Fibroblast of upper back skin (primary cell): ENCODE measurements at places on chromosomes 16 and 17.

DNA sequence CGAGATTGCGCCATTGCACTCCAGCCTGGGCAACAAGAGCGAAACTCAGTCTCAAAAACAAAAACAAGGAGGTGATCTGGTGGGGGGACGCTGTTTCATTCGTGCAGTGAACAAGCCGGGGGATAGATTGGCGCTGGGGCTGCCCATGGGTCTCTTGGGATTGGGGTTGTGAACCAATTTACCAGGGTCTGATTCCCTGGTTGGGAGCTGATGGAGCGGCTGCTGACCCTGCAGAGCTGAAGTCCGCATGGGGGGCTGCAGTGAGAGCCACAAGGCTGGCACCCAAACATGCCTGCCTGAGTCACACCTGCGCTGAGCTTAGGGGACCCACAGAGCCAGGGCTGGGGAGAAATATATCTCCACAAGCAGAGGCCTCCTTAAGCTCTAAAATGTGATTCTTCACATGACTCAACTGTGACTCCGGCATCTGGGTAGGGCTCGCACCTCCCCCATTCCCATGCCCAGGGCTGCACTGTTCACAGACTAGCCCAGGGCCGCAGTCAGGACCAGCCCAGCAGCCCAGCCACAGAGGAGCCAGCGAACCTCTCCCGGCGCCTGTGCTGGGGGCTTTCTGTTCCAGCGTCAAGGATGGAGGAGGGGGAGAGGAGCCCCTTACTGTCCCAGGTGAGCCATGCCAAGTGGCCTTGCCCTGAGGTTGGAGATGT is 5.0 kb downstream of the TSPAN10 start:
- DNase-seq = peak; percentile 72

GRCh38 chr17:70172449-70172848 is 3.1 kb downstream of the KCNJ2 start:
- peak; percentile 29 for DNase-seq

DNA sequence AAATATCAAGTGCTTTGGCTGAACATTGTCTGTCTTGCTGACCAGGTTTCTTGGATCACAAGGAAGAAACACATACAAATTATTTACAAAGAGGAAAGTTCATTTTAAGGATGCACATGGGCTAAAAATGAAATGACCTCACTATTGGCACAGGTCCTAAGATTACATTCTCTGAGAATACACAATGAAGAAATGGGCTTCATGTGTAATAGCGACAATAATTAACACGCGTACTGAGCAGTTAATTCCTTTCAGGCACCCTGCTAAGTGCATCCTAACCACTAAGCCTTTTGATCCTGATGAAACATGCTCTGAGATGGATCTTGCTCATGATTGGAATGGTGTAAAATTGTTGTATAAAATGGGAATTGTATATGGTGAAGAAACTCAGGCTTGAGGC is 429.0 kb downstream of the HS3ST4 start:
- DNase-seq = no peak

DNA sequence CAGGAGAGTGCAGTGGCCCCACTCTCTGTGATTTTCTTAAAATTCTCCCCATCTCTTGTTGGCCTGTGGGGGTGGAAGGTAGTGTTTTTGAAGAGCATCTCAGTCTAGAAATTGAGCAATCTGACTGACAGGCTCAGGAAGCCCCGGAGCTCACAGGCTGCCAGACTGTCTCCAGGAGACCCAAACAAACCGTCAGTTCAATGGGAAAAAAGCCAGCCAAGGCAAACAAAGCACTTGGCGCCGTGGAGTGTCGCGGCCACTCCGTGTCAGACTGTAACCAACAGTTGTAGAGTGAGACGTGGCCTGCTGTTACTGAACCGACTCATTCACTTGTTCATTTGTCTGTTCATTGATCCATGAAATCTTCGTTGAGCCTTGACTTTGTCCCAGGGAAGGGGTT is 33.7 kb downstream of the RGS9 start:
- DNase-seq = no peak

DNA sequence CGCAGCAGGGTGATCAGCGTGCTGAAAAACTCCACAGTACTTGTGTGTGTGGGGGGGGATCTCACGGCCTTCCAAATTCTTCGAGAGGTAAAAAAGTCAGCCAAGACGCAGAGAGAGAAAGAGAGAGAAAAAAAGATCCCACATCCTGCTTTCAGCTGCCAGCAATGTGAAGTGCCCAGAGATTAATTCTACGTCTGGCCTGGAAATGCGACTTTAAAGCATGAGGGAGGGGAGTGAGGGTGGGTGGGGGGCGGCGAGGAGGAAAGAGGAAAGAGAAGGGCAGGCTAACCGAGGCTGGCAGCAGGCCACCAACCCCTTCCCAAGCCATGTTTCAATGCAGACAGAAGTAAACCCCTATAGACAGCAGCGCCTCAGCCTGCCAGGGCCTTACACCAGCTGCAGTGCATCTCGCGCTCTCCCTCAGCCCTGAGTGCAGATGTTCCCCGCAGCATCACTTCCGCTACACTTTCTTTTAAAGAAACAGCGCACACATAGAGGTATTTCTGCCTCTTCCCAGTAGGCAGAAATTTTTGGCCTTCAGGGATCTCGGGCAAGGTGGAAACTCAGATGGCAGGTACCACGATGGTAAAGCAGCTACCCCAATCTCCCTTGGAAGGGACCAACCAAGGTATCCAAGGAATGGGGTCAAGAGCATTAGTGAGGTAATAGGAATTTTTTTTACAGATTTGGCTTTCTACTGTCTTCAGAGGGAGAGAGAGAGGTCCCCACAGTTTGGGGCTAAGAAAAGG is 87.8 kb downstream of the SMG6 start:
- DNase-seq = peak; percentile 99

GRCh38 chr16:19812986-19813385 is 71.7 kb downstream of the GPRC5B start:
- DNase-seq = no peak

GRCh38 chr16:80570106-80570478 is 29.3 kb downstream of the DYNLRB2 start:
- peak; percentile 17 for DNase-seq

DNA sequence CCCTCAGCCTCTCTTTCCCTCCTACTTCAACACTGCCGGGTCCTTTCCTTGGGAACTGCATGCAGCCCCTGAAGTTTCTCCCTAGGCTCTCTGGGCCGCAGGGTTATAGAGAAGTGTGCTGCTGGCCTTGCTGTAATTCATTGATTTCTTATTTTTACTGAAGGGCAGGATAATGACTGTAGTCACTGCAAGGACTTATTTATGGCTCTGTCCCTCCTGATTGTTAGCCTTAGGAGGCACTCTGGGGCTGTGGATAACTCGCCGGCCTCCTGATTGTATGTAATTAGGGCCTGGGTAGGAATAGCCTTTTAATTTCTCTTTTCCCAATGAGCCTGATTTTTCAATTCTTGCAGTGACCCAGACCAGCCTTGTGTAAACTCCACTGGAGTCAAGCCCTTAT is 138.3 kb upstream of the CDH13 start:
- no peak for DNase-seq

DNA sequence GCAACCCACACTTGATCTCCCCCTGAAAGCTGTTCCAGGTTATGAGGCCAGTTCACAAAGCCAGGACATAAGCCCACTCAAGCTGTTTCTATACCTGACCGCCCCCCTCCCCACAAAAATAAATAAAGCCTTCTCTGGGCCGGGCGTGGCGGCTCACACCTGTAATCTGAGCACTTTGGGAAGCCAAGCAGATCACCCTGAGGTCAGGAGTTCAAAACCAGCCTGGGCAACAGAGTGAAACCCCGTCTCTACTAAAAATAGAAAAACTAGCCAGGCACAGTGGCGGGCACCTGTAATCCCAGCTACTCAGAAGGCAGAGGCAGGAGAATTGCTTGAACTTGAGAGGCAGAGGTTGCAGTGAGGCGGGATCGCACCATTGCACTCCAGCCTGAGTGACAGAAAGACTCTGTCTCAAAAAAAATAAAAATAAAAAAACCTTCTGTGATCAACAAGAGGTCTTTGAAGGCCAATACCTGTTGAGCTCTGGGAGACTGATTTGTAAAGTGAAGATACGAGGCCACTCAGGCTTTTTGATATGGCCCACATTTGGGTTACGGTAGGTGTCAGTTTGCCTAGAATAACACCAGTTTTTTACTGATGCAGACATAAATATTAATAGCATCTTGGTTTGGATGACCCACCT is 2.2 kb downstream of the KDM8 start:
- no peak for DNase-seq

GRCh38 chr16:79805621-79806020 is 205.1 kb upstream of the MAF start:
- DNase-seq = no peak

DNA sequence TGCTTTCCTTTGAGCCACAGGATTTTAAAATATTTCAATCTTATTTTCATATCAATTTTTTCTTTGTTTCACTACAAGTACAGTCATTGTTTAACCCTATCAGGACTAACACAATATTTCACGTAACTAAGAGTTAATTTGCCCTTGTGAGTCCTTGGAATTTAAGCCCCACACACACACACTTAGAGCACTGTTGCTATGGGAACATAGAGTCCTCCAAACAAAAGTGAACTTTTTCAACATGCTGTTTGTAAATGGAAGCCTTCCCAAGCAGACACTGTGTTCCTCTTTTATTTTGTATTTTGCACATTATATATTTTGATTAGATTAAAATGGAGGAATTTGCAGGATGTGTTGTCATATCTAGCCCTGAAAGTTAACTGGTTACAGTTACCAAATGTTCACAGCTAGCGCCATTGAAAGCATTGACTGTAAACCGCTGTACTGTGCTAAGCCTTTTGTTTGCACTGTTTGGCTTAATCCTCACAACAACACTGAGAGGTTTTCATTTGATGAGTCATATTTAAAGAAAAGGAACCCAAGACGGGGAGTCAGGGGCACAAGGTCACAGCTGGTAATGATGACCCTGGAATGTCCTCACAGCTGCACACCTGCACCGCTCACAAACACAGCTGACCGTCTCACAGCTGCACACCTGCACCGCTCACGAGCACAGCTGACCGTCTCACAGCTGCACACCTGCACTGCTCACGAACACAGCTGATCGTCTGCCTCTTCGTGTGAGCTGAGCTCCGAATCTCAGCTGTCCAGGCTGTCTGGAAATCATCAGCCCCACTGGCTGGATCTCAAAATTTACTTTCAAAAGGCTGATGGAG is 6.3 kb downstream of the HSBP1 start:
- peak; percentile 77 for DNase-seq

DNA sequence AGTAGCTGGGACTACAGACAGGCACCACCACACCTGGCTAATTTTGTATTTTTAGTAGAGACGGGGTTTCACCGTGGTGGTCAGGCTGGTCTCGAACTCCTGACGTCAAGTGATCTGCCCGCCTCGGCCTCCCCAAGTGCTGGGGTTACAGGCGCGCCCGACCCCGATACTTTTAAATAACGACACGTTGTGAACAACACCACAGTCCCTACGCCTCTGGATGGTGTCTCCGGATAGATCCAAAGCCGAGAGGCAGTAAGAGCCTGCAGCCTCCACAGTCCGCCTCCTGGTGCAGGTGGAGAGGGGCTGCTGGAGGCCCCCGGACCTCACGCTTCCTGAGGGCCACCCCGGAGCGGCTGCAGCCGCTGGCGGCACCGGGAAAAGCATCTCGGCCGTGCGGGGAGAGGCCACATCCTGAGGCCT is 741 bp upstream of the TLCD3A start:
- no peak for DNase-seq

- no peak for DNase-seq
Measured at GRCh38 chr17:78534492-78535272, 42.5 kb downstream of the DNAH17 start.

GRCh38 chr17:76384222-76384986 is at the start of gene SPHK1:
Gene SPHK1, plus strand, starts transcription at chr17:76384609. Its CDS starts 1,036 bp downstream, at chr17:76385645.
- DNase-seq = peak; percentile 84

- peak; percentile 21 for DNase-seq
Measured at GRCh38 chr16:30535106-30535776, 583 bp upstream of the ZNF747 start.

GRCh38 chr17:16933317-16934132 is 38.4 kb downstream of the TNFRSF13B start:
- no peak for DNase-seq

DNA sequence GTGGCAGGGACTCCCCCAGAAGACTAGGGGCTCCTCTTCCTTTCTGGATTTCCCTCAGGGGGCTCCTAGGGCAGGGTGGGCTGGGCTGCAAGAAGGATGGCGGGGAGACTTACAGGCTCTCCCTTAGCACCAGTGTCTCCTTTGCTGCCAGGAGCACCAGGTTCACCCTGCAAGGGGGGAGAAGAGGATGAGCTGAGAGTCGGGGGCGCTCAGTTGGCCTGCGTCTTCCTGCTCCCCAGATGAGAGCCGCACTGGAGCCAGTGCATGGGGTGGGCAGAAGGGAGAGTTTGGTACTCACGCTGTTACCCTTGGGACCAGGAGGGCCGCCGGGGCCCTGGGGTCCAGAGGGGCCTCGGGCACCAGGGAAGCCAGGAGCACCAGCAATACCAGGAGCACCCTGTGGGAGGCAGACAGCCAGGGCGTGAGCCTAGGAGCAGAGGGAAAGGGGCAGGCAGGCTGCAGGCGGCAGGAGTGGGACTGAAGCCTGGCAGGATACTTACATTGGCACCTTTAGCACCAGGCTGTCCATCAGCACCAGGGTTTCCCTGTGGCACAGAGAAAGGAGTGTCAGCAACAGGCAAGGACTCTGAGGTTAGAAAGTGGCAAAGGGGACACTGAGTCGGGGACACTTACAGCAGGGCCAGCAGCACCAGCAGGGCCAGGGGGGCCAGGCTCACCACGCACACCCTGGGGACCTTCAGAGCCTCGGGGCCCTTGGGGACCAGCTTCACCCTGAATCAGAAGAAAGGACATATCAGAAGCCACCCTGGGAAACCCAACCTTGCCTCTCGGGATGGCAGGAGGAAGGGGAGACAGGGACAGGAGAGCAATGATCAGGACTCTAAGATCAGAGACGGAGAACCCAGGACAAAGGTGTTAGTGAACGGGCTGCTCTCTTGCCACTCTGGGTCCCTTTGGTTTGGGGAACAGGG is 6.2 kb downstream of the COL1A1 start:
- DNase-seq = peak; percentile 73

DNA sequence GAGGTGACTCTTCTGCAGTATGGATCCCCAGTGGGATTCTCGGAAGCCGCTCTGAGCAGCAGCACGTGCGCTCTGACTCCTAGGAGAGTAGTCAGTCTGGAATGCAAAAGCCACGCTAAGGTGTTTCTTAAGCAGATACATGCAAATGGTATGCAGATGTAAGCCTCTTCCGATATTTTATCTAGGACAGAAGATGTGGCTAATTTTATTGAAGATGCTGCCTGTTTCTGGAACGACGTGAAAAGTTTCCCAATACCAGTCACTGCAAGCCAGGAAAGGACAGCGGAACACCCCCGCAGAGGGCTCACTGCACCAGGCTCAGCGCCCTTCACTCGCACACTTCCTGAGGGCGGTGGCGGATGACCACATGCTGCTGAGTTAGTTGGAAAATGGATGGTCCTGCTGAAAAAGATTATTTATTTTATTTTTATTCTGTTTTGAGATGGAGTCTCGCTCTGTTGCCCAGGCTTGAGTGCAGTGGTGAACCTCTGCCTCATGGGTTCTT is 10.1 kb downstream of the FADS6 start:
- DNase-seq = peak; percentile 20

GRCh38 chr17:49227436-49228261 is 2.9 kb downstream of the PHOSPHO1 start:
- peak; percentile 61 for DNase-seq

GRCh38 chr16:77721752-77722308 is 484 bp upstream of the NUDT7 start:
- no peak for DNase-seq
